ENCODE measurements at places on chromosomes 4 and X. TPM values are rescaled to one million over a fixed set of nuclear protein-coding genes. Genes with fewer than 3 reads are reported as not detected.

DNA sequence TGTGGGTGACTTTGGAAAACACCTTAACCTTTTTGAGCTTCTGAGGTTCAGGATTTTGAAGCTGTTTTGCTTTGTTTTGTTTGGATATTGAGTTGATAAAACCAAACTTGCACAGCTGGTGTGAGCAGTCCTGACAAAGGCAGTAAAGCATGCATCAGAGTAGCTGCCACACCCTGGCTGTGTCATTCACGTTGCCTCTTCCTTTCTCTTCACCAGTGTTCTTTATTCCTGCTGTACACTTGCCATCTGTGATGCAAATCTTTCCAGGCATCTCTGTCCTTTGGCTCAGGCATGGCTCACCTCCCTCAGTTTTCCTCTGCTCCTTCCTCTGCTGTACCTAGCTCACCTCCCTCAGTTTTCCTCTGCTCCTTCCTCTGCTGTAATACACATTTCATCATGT is 1850.2 kb upstream of the AGA start:
- H3K27ac ChIP-seq = no peak overlapping the region
- no peaks in the 10 kb centered on the region for H3K36me3 ChIP-seq
- no peak for DNase-seq

- no peaks in the 10 kb centered on the region for H3K27me3 ChIP-seq
- H3K36me3 ChIP-seq = no peaks in the 10 kb centered on the region
- H3K27ac ChIP-seq = no peak overlapping the region
- no peak overlapping the region for H3K4me3 ChIP-seq
- H3K4me1 ChIP-seq = no peaks in the 10 kb centered on the region
- no peak for DNase-seq
Observed at GRCh38 chr4:101458914-101459313, 111.6 kb upstream of the PPP3CA start.

The IL21 gene
- polyA plus RNA-seq = not detected

The TBX22 gene
- polyA plus RNA-seq = not detected

DNA sequence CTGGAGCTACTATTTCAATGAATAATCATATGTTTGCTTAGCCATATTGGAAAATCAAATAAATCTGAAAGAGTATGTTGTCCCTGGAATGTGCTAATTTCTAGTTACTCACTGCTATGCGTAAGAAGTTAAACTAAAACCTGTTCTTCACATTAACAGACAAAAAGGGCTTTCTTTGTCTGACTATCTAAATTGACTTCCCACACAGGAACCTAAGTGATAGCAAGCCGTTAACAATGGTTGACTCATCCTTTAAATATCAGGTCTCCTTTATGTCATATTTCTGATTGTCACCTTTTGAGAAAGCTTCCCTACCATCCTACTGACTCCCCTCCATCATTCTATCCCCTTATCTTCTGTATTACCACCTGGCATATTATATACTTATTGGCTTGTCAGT is 81.4 kb downstream of the AMELX start:
- no peak for DNase-seq
- no peaks in the 10 kb centered on the region for H3K4me1 ChIP-seq
- no peaks in the 10 kb centered on the region for H3K36me3 ChIP-seq
- no peaks in the 10 kb centered on the region for H3K27me3 ChIP-seq
- no peak overlapping the region for H3K27ac ChIP-seq
- H3K4me3 ChIP-seq = no peak overlapping the region

GRCh38 chr4:89823416-89823815 is 13.5 kb downstream of the SNCA start:
- no peaks in the 10 kb centered on the region for H3K27me3 ChIP-seq
- DNase-seq = no peak
- H3K36me3 ChIP-seq = no peaks in the 10 kb centered on the region
- no peak overlapping the region for H3K27ac ChIP-seq

GRCh38 chrX:131067846-131068745 is 9.9 kb downstream of the ARHGAP36 start:
- no peak for DNase-seq
- H3K4me1 ChIP-seq = no peaks in the 10 kb centered on the region
- no peak overlapping the region for H3K4me3 ChIP-seq

DNA sequence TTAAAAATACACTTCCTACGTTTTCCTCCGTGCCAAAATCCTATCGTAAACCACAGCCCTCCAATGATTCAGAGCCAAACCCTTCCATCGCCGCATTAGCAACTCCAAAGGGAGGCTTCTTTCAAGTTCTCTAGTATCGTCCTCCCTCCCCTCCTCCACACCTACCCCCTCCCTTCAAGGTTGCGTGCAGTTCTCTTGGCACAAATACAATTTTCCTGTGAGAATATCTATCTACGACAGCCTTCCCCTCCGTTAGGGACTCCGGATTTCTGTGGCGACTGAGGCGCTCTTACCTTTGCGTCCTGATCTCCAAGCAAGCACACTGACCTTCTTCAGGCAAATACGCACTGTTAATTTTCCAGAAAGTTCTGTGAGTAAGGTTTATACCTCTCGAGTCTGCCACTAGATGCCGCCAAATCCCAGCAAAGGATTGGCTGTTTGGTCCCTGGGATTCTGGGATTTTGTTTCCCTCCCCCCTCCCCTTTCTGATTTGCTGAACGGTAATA is 1.2 kb upstream of the MORF4L2 start:
- no peaks in the 10 kb centered on the region for H3K4me1 ChIP-seq
- peak overlapping the region; percentile 73 for H3K4me3 ChIP-seq
- H3K27me3 ChIP-seq = no peaks in the 10 kb centered on the region
- peak; percentile 37 for DNase-seq
- H3K27ac ChIP-seq = peak overlapping the region; percentile 91
